Pulmonary artery endothelial cell (primary cell): ENCODE measurements at places on chromosomes 2 and 18.

- DNase-seq, result no peak
Observed at GRCh38 chr18:79769698-79770500, 27.8 kb upstream of the KCNG2 start.

DNA sequence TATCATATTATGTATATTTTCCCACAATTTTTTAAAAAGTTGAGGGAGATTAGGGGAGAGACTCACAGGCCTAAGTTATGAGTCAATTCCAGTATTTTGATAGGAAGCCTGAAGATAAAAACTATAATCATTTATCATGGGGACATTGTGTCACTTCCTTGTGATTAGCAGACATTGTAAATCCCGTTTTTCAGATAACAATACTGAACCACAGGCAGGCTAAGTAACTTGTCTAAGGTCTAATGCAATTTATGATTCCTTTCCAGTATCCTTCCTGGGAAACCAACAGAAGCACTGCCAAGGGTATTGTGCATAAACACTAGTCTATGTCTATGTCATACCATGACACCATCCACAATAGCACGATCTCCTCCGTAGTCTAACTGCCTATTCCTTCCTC, 235.2 kb upstream of the PIK3C3 start:
- DNase-seq, result peak; percentile 26

DNA sequence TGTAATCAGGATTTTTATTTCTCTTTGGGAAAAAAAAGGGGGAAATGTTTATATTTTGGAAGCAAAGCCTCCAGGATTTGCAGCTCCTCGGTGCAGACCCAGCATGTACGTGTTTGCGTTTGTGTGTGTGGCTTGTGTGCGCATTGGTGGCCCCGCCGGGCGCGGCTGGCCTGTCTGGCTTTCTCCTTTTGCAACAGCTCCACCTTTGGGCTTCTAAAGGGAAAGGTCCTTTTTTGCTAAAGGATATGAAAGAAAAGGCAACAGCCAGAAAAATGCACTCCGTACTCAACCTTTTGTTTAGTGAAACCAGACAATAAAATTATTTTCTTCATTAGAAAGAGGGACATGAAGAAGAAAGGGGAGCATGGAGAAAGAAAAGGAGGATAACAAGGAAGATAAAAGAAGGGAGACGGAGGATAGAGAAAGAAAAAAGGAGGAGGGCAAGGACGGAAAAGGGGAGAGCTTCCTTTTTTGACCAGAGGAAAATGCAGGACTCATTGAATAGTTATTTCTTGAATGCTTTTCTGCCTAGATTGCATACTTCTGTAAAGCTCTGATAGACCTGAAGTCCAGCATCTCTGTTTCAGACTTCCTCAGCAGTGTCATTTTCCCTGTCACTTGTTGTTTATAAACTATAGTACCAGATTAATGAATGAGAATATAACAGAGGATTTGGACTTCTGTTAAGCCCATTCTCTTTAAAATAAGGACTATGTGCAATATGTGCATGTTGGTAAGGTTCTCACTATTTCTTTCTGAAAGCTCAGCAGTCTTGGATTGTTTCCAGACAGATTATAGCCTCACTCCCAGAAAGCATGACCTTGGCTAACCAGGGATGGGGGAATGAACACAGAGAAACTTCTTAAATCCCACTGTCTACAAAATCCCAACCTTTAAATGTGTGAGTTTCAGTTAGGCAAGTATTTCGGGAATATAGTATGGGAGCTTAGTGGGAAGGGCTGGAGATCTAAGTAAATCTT, 563.1 kb upstream of the PIK3C3 start:
- DNase-seq, result no peak

DNA sequence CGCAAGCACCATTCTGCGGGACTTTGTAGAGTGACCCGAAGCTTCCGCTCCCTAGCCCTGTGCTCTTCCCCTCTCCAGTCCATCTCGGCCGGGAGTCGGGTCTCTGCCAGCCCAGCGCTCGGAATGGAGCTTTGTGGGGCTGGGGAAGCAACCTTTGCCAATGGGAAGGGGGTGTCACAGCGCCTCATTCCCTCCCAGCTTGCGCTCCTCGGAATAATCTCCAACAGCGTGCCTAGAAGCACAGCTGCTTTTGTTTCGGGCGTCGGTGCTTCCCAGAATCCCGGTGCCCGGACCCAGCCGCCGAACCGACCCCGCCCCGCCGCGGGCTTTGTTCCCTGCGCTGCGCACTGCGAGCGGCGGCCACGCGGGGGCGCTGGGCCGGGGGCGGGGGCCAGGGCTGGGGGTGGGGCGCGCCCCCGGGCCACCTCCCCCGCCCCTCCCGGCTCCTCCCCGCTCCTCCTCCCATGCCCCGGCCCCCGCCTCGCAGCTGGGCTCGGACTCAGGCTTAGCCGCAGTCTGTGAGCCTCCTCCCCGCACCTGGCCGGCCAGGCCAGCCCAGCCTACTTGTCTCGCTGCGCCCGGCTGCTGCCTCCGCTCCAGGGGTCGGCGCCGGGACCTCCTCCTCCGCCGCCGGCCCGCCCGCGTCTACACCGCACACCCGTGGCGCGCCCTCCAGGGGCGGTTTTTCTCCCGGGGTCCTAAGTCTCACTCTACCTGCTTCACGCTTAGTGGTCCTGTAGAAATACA, 77.7 kb upstream of the SMAD2 start:
- DNase-seq, result peak; percentile 39

- no peak for DNase-seq
Observed at GRCh38 chr2:15914596-15915385, 25.6 kb upstream of the MYCN start.

- no peak for DNase-seq
Observed at GRCh38 chr2:14944562-14945346, 312.2 kb downstream of the LRATD1 start.

GRCh38 chr2:224444021-224444420, 42.1 kb upstream of the FAM124B start:
- DNase-seq, result no peak

- DNase-seq, result no peak
Observed at GRCh38 chr2:45029215-45029614, 20.0 kb upstream of the SIX2 start.

DNA sequence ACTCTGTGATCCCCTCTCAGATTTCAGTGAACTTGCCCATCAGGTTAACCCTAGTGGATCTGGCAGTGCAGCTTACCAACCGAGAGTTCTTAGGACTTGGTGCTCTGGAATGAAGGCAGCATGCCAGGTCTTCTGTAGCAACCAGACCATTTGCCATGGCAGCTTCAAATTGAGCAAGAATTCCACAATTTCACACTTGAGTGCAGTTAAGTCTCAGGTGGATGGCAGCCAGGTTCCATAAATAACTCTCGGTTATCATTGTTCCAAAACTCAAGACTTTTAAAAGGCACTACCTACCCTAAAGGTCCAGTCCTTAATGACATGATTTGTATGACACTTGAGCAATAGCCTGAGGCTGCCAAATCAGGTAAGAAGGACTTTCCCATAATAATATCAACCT, 48.1 kb downstream of the GALNT3 start:
- DNase-seq, result no peak

- DNase-seq, result no peak
Observed at GRCh38 chr2:46230115-46230571, 67.1 kb upstream of the EPAS1 start.

- no peak for DNase-seq
Observed at GRCh38 chr2:127422559-127423477, 4.6 kb downstream of the PROC start.

- no peak for DNase-seq
Observed at GRCh38 chr2:177970670-177971454, 101.7 kb downstream of the PDE11A start.

DNA sequence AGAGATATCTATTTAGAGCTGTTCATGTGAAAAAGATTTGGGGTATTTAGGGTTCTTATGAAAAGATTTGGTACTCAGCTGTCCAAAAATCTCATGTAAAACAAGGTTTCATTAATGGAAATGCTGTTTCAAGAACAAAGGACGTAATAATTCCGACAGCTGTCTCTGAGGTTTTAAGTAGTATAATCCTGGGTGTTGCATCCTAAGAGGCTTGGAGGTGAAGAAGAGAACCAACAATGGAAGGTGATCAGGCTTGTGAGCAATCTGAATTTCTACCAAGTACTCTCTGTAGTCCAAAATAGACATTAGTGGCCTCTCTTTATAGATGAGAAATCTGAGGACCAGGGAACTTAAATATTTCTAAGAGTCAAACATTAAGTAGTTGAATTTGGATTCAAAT, 205.1 kb downstream of the BABAM2 start:
- DNase-seq, result no peak

DNA sequence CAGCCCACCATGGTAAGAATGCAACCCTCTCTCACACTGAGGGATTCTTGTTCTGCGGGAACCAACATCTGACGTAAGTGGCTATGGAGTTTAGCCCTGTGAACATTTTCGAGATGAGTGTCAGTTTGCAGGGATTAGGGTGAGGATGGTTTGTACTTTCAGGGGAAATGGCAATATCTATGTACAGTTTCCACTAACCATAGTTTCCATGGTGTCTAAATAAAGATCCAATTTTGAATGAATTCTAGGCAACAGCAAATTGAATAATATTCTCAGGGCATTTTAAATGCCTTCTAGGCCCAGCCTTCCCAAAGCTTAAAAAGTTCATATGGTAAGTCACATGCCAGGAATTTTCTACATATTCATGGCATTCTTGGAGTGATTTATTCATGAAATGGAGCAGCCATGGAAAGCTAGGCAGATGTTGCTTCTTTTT, 105.4 kb upstream of the MMADHC start:
- no peak for DNase-seq

DNA sequence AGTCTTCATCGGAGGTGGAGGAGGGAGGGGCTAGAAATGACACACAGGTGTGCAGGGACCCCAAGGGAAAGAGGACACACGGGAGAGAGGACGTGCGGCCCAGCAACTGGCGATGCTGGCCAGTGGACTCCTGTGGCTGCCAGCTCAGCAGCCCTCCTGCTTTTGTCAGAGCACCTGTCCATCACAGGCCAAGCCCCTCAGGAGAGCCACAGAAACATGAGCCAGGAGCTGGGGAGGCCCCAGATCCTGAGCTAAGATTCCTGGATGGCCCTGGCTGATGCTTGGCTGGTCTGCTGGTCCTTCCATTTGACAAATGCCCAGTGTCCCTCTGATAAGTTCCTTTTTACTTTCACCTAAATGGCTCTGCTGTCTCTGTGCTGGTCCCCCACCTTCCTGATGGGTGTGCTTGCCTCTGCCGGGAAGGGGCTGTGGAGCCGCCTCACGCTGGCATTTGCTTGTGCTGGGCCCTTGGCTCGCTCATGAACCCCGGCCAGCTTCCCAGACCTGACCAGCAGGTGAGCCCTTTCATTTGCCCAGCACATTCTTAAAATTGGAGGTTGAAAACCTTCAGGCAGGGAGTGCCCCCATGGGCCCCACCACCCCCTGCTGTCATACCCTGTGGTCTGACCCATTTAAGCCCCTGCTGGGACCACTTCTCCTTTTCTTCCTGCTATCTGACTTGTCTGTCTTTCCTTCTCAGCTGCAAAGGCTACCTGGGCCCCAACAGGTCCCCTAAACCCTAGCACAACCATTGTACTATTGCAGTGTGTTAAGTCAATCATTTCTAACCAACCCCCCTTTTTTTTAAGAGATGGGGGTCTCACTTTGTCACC, 37.3 kb downstream of the CYP27C1 start:
- DNase-seq, result no peak

GRCh38 chr2:30224151-30224550, 7.2 kb upstream of the LBH start:
- DNase-seq, result no peak

GRCh38 chr2:9287400-9288045, 80.9 kb downstream of the ASAP2 start:
- peak; percentile 89 for DNase-seq

DNA sequence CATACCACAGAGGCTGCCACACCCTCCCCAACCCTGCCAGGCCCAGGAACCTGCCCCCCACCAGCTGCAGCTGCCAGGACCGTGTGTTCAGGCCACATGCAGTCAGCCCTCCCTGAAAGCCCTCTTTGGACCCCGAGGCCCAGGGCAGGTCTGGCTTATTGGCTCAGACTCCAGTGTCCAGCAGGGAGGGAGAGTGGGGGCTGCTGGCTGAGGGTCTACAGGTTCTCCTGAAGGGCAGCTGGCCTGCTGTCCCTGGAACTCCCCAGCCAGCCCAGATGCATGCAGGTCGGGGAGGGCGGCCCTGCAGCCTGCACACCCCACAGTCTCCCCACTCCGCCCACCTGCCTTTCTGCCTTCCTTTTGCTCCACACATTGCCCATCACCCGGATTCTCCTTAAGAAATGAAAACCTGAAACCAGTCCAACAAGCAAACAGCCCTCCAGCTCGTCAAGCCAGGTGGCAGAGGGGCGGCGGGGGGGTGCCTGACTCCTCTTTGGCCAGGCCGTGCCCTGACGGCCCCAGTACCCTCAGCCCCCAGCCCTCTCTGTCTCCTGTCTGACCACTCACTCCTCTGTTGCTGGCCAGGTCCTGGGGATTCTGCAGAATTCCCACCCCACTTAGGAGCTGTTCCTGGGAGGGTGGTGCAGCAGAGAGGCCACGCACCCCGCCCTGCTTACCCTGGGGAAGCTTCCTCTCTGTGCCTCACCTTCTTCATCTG, 18.0 kb downstream of the GPR35 start:
- no peak for DNase-seq

DNA sequence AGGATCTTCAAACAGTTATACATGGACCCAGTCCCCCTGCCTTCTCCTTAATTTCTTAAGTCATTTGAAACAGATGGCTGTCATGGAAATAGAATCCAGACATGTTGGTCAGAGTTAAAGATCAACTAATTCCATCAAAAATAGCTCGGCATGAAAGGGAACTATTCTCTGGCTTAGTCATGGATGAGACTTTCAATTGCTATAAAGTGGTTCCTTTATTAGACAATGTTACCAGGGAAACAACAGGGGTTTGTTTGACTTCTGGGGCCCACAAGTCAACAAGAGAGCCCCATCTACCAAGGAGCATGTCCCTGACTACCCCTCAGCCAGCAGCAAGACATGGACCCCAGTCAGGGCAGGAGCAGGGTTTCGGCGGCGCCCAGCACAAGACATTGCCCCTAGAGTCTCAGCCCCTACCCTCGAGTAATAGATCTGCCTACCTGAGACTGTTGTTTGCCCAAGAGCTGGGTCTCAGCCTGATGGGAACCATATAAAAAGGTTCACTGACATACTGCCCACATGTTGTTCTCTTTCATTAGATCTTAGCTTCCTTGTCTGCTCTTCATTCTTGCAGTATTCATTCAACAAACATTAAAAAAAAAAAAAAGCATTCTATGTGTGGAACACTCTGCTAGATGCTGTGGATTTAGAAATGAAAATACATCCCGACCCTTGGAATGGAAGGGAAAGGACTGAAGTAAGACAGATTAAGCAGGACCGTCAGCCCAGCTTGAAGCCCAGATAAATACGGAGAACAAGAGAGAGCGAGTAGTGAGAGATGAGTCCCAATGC, 4.6 kb downstream of the TTR start:
- no peak for DNase-seq

GRCh38 chr2:215731108-215731658, 282.2 kb downstream of the MREG start:
- no peak for DNase-seq
